ENCODE measurements at places on chromosomes 16 and 17.

DNA sequence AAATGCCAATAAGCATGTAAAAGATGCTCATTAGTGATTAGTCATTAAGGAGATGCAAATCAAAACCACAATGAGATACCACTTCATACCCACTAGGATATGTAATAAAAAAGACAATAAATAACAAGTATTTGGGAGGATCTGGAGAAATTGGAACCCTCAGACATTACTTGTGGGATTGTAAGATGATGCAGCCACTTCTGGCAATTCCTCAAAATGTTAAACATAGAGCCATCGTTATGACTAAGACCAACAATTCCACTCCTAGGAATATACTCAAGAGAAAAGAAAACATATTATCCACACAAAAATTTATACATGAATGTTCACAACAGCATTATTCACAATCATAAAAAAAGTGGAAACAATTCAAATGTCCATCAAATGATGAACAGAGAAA, 336.2 kb upstream of the PMFBP1 start:
- no peak for DNase-seq

DNA sequence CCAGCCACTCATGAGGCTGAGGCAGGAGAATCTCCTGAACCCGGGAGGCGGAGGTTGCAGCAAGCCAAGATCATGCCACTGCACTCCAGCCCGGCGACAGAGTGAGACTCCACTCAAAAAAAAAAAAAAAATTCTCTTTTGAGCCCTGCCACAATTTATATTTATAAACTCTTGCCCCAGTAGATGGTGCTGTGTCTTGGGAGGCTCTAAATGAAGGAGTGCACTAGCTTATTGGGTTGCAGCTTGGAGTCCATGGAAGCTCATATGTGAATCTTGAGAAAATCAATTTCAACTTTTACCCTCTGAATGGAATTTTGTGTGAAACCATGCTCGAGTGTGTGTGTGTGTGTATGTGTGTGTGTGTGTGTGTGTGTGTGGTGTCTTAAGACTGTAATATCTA, 420.1 kb downstream of the HS3ST4 start:
- no peak for DNase-seq

GRCh38 chr17:3867606-3868005, 21.6 kb upstream of the NCBP3 start:
- DNase-seq = no peak

DNA sequence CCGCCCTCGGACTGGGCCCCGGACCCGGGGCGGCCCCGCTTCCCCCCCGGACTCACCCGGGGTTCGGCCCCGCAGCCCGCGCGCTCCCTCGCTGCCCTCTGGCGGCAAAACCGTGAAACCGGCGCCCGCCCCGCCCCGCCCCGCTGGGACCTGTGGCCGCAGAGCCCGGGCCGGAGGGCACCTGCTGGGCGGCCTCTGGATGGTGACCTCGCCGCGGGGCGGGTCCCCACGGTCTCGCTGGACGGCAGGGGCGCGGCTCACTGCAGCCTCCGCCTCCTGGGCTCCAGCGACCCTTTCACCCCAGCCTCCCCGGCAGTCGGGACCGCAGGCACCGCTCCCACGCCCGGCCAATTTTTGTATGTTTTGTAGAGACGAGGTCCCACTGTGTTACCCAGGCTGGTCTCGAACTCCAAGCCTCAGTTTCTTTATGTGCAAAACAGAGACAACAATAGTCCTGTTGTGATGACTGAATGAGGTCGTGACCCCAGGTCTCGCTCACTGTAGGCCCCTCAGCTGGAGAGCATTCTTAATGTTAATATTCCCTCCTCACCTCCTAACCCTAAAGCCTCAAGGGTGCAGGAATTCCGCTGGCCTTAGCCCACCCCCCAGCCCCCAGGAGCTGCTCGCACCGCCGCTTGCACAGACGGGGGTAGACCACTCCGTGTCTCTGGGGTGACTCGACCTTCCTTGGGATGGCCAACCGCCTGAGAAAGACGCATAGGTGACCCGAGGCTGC, 33.7 kb upstream of the RPH3AL start:
- DNase-seq = peak; percentile 56

- DNase-seq = no peak
These were observed 66.0 kb downstream of the SMPD3 start for GRCh38 chr16:68382296-68382718.

DNA sequence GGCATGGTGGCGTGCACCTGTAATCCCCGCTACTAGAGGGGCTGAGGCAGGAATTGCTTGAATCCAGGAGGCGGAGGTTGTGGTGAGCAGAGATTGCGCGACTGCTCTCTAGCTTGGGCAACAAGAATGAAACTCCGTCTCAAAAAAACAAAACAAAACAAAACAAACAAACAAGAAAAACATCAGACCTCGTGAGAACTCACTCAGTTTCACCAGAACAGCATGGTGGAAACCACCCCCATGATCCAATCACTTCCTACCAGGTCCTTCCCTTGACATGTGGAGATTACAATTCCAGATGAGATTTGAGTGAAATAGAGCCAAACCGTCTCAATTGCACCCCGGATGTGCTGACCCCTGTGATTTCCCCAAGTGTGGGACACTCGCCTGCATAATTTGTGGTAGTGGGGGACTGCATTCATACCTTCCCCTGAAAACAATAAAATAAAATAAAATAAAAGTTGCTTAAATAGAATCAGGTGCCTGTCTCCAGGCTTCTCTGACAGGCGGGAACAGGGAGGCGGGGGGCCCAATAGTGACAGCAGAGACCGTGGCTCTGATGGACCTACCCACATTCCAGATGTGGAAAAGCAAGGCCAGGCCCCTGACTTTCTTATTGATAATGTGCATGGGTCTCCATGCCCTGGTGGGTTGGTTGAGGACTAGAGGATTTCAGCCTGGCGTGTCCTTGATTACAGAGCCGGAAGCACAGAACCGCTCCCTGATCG, 13.1 kb downstream of the ZSCAN10 start:
- DNase-seq = no peak

DNA sequence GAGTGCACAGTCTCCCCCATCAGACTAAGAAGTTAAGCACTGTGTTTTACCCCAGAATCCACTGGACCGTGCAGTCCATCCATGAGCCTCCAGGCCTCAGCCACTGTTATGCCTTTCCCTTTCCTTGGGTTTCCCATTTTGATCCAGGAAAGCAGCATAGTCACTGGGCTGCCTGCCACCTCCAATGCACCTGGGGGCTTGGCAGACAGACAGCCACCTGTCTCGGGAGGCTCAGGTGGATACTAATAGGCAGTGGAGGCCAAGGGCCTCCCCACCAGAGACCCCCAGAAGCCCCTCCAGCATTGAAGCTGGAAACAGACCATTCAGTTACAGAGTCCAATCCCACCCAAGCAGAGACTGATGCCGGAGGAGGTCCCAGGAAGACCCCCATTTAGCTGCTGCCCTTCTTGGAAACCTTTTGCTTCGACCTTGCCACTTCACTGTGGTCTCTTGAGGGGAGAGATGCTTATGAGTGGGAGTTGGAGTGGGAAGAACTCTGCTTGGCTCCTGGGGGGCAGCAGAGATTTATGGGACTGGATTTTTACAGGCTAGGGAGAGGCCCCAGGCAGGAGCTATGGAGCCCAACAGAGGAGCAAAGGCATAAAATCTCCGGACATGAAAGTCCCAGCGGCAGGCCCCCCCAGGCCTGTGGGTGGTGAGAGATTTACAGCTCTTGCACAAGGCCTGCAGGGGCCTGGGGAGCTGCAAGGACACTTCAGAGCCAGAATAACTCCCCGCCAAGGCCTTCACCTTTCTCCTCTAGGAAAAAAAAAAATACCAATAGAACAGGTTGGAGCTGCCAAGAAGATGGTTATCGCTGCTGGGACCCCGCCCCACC, 12.2 kb upstream of the SP2 start:
- no peak for DNase-seq

- peak; percentile 41 for DNase-seq
These were observed at the start of gene KLHL36 for GRCh38 chr16:84647828-84648594. Gene KLHL36, plus strand, starts transcription at chr16:84648511. Its CDS starts 2,357 bp downstream, at chr16:84650868.

DNA sequence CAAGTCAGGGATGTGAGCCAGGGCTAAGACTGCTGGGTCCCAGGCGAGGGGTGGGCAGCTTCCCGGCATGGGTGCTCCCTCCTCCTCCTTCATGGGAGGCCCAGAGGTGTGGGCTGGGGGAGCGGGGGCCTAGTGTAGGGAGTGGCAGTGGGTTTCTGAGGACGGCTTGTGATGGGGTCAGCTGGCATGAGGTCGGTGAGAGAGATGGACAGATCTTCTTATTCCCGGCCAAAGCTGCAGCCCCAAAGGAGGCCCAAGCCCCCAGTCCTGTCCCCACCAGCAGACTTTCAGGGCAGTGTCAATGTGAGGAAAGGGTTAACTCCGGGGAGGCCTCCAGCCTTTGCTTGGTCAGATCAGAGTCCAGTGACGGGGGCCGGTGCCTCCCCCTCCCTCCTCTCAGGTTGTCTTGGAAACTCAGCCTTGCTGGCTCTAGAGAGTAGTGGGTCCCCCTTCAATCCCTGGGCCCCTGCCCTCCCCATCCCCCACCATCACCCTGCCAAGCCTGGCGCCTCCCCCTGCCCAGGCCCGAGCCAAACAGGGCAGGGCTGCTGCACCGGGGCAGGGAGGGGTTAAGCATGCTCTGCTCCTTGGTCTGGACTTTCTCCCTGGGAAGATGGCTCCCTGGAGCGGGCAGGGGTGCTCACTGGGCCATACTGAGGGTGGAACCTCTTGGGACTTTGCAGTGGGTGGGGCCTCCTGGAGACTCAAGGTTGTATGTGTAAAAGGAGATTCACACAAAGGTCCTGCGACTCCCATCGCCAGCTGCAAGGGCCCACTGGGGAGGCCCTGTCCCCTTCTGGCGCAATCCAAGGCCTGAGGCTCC, 12.4 kb downstream of the NAT9 start:
- DNase-seq = no peak

- no peak for DNase-seq
These were observed 29.2 kb upstream of the PHB1 start for GRCh38 chr17:49443862-49444261.

DNA sequence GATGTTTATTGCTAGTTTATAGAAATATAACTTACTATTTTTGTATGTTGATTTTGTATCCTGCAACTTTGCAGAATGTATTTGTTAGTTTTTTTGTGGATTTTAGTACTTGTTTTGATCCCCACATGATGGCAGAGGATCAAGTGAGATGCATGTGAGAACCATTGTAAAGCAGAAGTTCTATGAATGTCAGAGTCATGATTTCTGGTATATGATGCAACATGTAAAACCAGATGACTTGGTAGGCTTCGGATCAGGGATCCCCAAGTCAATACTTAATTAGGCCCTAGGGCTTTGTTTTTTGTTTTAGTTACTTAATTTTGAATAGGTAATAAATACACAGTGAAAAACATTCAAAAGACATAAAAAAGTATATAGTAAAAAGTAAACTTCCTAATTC, 45.8 kb downstream of the ESRP2 start:
- no peak for DNase-seq

- DNase-seq = no peak
These were observed 4.7 kb upstream of the CHMP6 start for GRCh38 chr17:80986816-80987475.

DNA sequence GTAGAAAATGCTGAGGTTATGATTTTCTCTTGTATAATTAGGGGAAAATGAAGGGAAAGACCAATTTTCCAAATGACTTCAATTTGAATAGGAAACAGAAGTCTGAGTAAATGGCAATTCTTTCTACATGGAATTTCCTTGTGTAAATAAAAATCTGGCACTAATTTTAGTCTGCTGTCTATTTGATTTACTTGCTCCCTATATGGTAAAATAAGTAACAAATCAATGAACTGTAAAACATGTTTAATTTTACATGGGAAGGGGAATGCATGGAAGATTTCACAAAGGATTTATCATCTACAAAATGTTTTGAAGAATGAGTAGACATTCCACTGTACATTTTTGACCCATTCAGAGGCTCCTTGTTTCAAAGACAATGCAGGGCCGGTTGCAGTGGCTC, 811.6 kb upstream of the GOT2 start:
- DNase-seq = no peak

DNA sequence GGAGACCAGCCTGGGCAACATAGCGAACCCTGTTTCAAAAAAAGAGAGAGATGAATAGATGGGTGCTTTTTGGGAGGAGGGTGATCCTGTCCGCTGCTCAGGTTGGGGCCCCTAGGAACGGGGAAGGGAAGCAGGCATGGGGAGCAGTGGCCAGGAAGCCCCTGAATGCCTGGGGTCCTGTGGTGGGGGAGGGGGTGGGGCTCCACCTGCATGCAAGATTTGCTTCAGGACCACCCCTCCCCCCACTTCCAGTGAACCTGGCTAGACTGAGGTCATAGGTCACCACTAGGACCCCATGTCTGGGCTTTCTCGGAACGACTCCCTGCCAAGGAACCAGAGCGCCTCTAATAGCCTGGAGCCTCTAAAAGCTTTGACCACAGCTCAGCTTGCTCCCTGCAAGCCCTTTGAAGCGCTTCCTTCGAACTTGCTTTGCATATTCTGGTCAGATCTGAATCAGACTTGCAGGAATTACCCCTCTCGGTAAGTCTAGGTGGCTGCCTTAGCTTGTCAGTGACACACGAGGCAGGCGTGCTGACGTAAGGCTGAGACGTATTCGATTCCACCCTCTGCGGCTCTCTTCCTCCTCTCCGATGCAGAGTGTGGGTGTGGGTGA, 3.7 kb downstream of the SOCS3 start:
- peak; percentile 63 for DNase-seq

DNA sequence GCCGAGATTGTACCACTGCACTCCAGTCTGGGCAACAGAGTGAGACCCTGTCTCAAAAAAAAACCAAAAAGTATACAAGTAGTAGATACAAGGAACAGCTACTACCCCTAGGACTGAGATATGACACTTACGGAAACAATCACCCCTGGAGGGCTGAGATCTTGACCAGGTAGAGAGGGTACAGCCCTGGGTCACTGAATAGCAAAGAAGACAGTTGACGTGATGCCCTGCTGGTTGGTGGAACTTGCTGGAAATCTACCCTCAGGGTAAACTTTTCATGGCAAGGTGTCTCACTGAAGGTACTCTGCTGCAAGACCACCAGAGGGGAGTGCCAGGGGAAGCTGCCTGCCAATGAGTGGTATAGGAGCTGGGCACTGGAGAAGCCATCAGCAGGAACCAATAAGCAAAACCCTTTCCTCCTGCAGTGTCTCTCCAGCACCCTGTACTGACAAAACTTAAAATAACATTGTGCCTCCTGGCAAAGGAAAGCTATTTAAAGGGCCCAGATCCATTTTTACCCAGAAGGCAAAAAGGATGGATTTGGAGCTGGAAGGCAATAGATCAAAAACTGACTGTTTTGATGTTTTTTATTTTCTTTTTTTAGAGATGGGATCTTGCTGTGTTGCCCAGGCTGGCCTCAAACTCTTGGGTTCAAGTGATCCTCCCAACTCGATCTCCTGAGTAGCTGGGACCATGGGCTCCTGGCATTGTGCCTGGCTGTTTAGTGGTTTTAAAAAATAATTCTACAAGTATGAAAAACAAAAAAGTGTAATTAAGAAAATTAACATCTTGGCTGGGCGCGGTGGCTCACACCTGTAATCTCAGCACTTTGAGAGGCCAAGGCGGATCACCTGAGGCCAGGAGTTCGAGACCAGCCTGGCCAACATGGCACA, 11.3 kb upstream of the PDXDC1 start:
- DNase-seq = no peak

- DNase-seq = no peak
These were observed 4.0 kb upstream of the ZNF267 start for GRCh38 chr16:31869511-31870201.

Data from stimulated activated CD8-positive, alpha-beta memory T cell treated with anti-CD3 and anti-CD28 coated beads, Interleukin-7, amount 100 ng/mL, for 24 hours (primary cell).